Activated CD4-positive, alpha-beta T cell treated with anti-CD3 and anti-CD28 coated beads, Interleukin-2, amount 10 ng/mL, durations not matched to agents 24 days and 14 days (primary cell): ENCODE measurements at places on chromosomes 1 and 21. TPM values are rescaled to one million over a fixed set of nuclear protein-coding genes. Genes with fewer than 3 reads are reported as not detected.
A peak's percentile ranks its signal among the peaks of the same experiment; 100 is the strongest.

CHRNB2 gene
- 0.14 TPM in 1 of 2 replicates, not detected in the other for total RNA-seq

RGS8 gene
- total RNA-seq, result not detected in 2 replicates

VANGL2 gene
- total RNA-seq, result 0.02 and 0.05 TPM in 2 replicates

CSMD2 gene
- not detected in 2 replicates for total RNA-seq

EFNA3 gene
- 3.6 and 4.4 TPM in 2 replicates for total RNA-seq

S100A8 gene
- total RNA-seq, result not detected in 2 replicates

TFF3 gene
- total RNA-seq, result not detected in 2 replicates

SLC16A4 gene
- total RNA-seq, result 0.43 and 0.44 TPM in 2 replicates

UTP11 gene
- total RNA-seq, result 99.5 and 111 TPM in 2 replicates

MLLT11 gene
- total RNA-seq, result 2.9 and 3.0 TPM in 2 replicates

C1orf94 gene
- not detected in 2 replicates for total RNA-seq

TTLL7 gene
- total RNA-seq, result 0.28 and 0.58 TPM in 2 replicates

DNA sequence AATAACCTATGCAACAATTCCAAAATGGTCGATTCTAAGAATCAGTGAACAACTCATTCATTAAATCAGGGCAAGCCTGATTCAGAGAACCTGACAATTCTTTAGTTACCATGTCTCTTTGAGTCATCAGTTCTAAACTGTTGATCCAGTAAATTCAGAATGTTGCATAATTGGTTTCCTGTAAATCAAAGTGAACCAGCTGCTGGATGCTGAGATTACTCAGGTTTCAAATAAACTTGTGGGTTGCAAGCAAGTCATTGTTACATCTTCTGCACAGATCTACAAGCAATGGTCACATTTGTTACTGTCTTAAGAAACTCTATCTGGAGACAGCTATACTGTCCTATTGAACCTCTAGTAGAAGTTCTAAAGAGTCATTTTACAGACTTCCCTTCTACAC lies 16.5 kb downstream of the PLA2G2D start:
- no peak overlapping the region for H3K4me3 ChIP-seq
- peaks cover 9% of the 10 kb centered on the region for H3K27me3 ChIP-seq

GRCh38 chr1:93000291-93000690 lies 39.0 kb upstream of the DIPK1A start:
- H3K27ac ChIP-seq, result no peak overlapping the region
- no peak overlapping the region for H3K4me3 ChIP-seq
- H3K36me3 ChIP-seq, result no peaks in the 10 kb centered on the region
- H3K4me1 ChIP-seq, result peaks cover 1% of the 10 kb centered on the region

- no peaks in the 10 kb centered on the region for H3K36me3 ChIP-seq
- no peak overlapping the region for H3K27ac ChIP-seq
- H3K4me3 ChIP-seq, result no peak overlapping the region
- peaks cover 16% of the 10 kb centered on the region for H3K27me3 ChIP-seq
- no peaks in the 10 kb centered on the region for H3K4me1 ChIP-seq
- no peak for DNase-seq
Measured at GRCh38 chr1:53186533-53186932, 10.1 kb upstream of the CPT2 start.

- H3K36me3 ChIP-seq, result no peaks in the 10 kb centered on the region
- H3K27ac ChIP-seq, result peak overlapping the region; percentile 34
- H3K4me3 ChIP-seq, result no peak overlapping the region
- DNase-seq, result peak; percentile 84
- peaks cover 26% of the 10 kb centered on the region for H3K4me1 ChIP-seq
Measured at GRCh38 chr1:93844262-93845045, 34.6 kb downstream of the DNTTIP2 start.

DNA sequence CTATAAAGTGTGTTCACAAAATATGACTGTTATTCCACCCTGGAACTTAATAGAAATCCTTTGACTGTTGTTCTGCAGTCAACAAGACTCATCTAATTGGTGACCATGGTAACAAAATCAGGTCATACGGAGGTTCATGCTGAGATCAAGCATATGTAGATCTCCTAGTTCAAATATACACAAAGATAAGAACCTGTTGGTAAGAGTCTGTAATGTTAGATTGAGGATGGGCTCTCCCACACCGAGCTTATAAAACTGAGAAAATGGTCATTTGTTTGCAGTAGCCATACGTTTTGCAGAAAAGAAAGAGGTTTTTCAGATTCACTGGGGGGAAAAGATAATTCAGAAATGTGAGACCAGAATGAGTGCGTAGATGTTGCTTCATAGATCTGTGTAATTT lies 468.1 kb downstream of the RPS6KC1 start:
- peaks cover 3% of the 10 kb centered on the region for H3K27me3 ChIP-seq
- no peak for DNase-seq
- no peak overlapping the region for H3K27ac ChIP-seq
- no peak overlapping the region for H3K4me3 ChIP-seq
- no peaks in the 10 kb centered on the region for H3K4me1 ChIP-seq

GRCh38 chr1:2535455-2535854 lies 5.4 kb upstream of the HES5 start:
- no peaks in the 10 kb centered on the region for H3K36me3 ChIP-seq
- H3K27me3 ChIP-seq, result peaks cover 31% of the 10 kb centered on the region
- peaks cover 1% of the 10 kb centered on the region for H3K4me1 ChIP-seq
- no peak for DNase-seq

GRCh38 chr1:170891872-170892271 lies 43.5 kb upstream of the MROH9 start:
- no peaks in the 10 kb centered on the region for H3K27me3 ChIP-seq
- H3K4me1 ChIP-seq, result no peaks in the 10 kb centered on the region
- H3K27ac ChIP-seq, result no peak overlapping the region
- H3K36me3 ChIP-seq, result no peaks in the 10 kb centered on the region

GRCh38 chr1:222582099-222582774 lies 7.5 kb downstream of the TAF1A start:
- H3K4me1 ChIP-seq, result peaks cover 13% of the 10 kb centered on the region
- no peak overlapping the region for H3K27ac ChIP-seq
- peaks cover 44% of the 10 kb centered on the region for H3K36me3 ChIP-seq
- no peaks in the 10 kb centered on the region for H3K27me3 ChIP-seq
- no peak overlapping the region for H3K4me3 ChIP-seq

DNA sequence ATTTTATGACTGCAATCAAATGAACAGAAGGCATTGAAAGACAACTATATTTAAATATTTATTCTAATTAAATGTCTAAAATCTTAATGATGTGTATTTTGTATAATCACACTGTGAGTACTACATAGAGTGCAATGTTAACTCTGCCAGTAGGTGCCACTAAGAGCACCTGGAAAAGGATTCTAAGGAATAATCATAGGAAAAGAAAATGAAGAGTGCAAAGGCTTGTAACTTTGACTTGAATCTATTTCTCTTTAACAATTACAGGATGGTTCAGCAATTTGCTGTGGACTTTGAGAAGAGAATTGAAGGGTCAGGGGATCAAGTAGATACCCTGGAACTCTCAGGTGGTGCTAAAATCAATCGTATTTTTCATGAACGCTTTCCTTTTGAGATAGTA lies 200.4 kb downstream of the DNM3 start:
- peaks cover 4% of the 10 kb centered on the region for H3K27me3 ChIP-seq
- peaks cover 3% of the 10 kb centered on the region for H3K4me1 ChIP-seq
- H3K36me3 ChIP-seq, result peaks cover 3% of the 10 kb centered on the region
- H3K4me3 ChIP-seq, result no peak overlapping the region
- no peak overlapping the region for H3K27ac ChIP-seq

DNA sequence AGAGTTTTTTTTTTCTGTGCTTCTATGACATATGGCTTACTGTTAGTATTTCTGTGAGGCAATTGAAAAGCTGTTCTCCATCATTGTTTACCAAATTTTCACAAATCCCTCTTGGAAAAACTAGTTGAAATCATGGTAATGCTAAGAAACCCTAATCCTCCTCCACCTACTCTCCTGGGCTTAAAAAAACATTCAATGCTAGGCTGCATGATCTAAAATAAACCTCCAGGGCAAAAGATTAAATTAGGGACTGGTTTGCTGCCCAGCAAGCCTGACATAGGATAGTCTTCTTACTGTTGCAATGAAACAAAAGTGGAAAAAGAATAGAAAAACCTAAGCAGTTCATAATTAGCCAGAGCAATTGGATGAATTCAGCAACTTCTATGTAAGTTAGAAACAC lies 16.1 kb downstream of the C1orf52 start:
- H3K27me3 ChIP-seq, result no peaks in the 10 kb centered on the region
- no peak overlapping the region for H3K27ac ChIP-seq
- H3K4me1 ChIP-seq, result peaks cover 15% of the 10 kb centered on the region
- DNase-seq, result no peak
- H3K4me3 ChIP-seq, result no peak overlapping the region

GRCh38 chr1:186829686-186830587 lies 1.2 kb downstream of the PLA2G4A start:
- no peak overlapping the region for H3K27ac ChIP-seq
- peak overlapping the region; percentile 81 for H3K4me3 ChIP-seq
- H3K27me3 ChIP-seq, result peaks cover 28% of the 10 kb centered on the region
- no peak for DNase-seq
- no peaks in the 10 kb centered on the region for H3K36me3 ChIP-seq

- no peak overlapping the region for H3K27ac ChIP-seq
- no peak for DNase-seq
- no peaks in the 10 kb centered on the region for H3K36me3 ChIP-seq
- peaks cover 5% of the 10 kb centered on the region for H3K27me3 ChIP-seq
- H3K4me1 ChIP-seq, result no peaks in the 10 kb centered on the region
- no peak overlapping the region for H3K4me3 ChIP-seq
Measured at GRCh38 chr21:45964649-45965048, 16.9 kb upstream of the COL6A1 start.

GRCh38 chr1:21072721-21073120 lies 104.0 kb downstream of the EIF4G3 start:
- H3K4me1 ChIP-seq, result peaks cover 13% of the 10 kb centered on the region
- H3K4me3 ChIP-seq, result no peak overlapping the region
- H3K27ac ChIP-seq, result no peak overlapping the region

DNA sequence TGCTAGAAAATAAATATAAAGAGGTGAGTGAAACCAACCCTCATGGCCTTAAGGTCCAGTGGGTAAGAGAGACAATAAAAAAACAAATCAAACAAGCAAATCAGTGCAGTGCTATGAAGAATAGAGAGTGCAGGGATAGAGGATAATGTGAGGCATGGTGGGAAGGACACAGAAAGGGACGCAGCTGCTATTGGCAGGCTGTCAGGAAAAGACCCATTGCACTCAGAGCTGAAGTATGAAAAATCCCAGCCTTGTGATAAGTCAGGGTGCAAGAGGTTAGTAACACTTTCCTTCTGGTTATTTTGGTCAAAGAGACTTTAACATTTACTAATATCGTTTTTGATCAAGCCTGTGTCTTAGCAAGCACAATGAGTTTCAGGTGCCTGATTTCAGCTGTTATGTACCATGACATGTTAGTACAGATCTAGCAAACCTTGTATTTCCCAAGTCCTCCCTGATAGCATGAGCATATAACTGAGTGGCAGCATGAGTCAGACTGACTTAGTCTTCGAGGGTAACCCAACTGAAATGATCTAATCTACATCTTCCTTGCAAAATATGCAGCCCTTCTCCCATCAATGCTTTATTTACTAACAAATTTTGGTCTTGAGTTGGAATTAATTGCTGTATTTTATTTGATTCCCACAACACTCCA lies 31.7 kb downstream of the CHML start:
- H3K4me1 ChIP-seq, result peaks cover 7% of the 10 kb centered on the region
- DNase-seq, result no peak
- H3K36me3 ChIP-seq, result peaks cover under 1% of the 10 kb centered on the region
- no peak overlapping the region for H3K4me3 ChIP-seq
- no peaks in the 10 kb centered on the region for H3K27me3 ChIP-seq

DNA sequence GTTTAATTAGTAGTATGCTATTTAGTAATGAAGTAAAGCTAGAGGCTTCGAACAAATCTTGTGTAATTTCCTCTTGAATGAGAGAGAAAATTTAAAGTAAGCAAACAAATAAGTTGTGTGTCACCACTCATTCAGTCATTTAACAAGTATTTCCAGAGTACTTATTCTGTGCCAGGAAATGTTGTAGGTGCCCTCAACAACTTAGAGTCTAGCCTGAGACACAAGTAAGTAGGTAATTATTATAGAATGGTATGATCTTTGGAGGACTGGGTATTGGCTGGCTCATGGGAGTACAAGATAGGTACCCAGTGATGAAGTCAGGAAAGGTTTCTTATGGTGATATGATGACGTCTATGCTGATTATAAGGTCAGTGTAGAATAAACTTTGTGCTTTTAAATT lies 17.4 kb upstream of the METTL18 start:
- no peak for DNase-seq
- peaks cover 39% of the 10 kb centered on the region for H3K36me3 ChIP-seq
- no peak overlapping the region for H3K4me3 ChIP-seq
- H3K27me3 ChIP-seq, result no peaks in the 10 kb centered on the region
- H3K27ac ChIP-seq, result no peak overlapping the region

DNA sequence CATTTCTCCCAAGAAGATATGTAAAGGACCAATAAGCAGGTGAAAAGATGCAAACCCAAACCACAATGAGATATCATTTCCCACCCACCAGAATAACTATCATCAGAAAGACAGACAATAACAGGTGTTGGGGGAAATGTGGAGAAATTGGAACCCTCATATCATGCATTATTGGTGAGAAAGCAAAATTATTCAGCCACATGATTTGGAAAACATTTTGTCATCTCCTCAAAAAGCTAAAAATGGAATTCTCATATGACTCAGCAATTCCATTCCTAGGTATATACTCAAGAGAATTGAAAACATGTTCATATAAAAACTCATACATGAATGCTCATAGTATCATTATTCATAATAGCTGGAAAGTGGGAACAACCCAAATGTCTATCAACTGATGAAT lies 25.1 kb upstream of the RNF186 start:
- no peaks in the 10 kb centered on the region for H3K4me1 ChIP-seq
- H3K4me3 ChIP-seq, result no peak overlapping the region
- no peak for DNase-seq
- H3K27ac ChIP-seq, result no peak overlapping the region
- H3K27me3 ChIP-seq, result peaks cover 11% of the 10 kb centered on the region

- H3K4me3 ChIP-seq, result no peak overlapping the region
- no peak overlapping the region for H3K27ac ChIP-seq
- peaks cover 6% of the 10 kb centered on the region for H3K4me1 ChIP-seq
- peak; percentile 90 for DNase-seq
Measured at GRCh38 chr21:36927719-36928117, 38.8 kb downstream of the HLCS start.

DNA sequence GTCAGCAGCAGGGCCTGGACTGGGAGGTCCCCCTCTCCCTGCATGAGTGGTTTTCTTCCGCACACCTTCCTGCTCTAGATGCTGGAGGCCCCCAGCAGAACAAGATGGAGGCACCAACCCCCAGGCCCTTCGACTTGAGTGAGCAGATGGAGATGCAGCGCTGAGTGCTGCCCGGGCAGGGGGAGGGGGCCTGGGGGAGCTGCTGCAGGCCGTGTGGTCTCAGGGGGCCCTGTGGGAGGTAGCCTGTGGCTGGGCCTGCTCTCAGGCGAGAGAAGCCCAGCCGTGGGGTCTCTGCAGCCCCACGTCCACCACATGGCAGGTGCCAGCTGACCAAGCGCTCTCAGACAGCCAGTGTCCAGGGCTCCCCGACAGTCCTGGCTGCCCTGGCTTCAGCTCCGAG lies 1.2 kb upstream of the FAAP20 start:
- H3K36me3 ChIP-seq, result peaks cover 2% of the 10 kb centered on the region
- peak overlapping the region; percentile 53 for H3K27ac ChIP-seq
- no peak for DNase-seq
- H3K4me3 ChIP-seq, result no peak overlapping the region

GRCh38 chr1:70517444-70517843 lies 106.4 kb downstream of the CTH start:
- H3K4me3 ChIP-seq, result no peak overlapping the region
- DNase-seq, result no peak
- no peaks in the 10 kb centered on the region for H3K4me1 ChIP-seq
- no peaks in the 10 kb centered on the region for H3K36me3 ChIP-seq

GRCh38 chr1:244730934-244731434 lies 78.1 kb downstream of the DESI2 start:
- no peak for DNase-seq
- H3K4me3 ChIP-seq, result peak overlapping the region; percentile 74
- H3K27ac ChIP-seq, result no peak overlapping the region
- H3K27me3 ChIP-seq, result peaks cover 28% of the 10 kb centered on the region
- peaks cover 13% of the 10 kb centered on the region for H3K4me1 ChIP-seq
